ENCODE measurements at places on chromosomes 3 and 15. TPM values are rescaled to one million over a fixed set of nuclear protein-coding genes. Genes with fewer than 3 reads are reported as not detected.

- ATAC-seq = no peak
These were observed 36.3 kb downstream of the PLA2G4D start for GRCh38 chr15:42057799-42058646.

DNA sequence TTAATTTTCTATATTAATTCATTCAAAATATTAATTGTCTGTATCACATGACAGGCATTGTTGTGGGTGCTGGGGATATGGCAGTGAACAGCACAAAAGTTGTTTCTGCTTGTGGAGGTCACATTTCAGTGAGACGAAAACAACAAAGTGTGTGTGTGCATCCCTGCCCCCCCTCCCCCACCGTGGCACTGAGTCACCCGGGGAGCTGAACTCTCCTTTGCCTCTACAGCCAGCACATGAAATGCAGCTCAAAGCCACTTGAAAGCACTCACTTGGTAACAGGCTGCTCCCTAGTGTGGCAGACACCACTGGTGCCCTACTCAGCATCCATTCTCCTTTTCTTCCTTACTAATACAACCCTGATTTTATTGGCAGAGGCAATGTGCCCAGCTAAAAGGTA, 16.9 kb upstream of the SCAMP5 start:
- peak; percentile 87 for ATAC-seq

DNA sequence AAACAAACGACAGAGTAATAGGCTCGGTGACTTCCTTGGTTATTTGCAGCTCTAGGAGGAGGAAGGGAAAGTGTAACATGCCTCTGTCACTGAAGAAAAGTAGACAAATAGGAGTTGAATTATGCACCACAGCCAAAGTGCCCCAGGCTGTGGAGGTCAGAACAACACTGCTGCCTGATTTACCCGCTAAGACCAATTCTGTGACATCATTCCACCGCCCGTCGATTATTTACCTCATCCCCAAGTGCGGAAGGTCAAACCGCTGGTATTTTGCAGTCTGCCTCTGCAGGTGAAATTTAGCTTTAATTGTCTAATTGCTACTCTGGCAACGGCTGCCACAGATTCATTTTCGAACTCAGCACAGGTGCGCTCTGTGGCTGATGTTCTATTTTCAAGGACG, 106.3 kb upstream of the PRICKLE2 start:
- ATAC-seq = no peak

The SPINK8 gene
- not detected for total RNA-seq
